ENCODE measurements at places on chromosomes 4 and X.

DNA sequence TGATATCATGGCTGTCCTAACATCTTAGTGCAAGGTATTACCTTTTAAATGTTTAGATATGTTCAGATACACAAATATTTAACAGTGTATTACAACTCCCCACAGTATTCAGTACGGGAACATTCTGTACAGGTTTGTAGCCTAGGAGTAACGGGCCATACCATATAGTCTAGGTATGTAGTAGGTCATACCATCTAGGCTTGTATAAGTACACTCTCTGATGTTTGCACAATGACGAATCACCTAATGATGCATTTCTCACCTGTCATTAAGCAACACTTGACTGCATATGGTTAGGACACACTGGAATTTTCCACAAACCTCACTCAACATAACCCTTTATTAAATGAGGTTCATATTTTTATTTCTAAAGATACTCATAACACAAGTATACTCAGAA, 67.7 kb downstream of the THOC2 start:
- DNase-seq, result no peak

DNA sequence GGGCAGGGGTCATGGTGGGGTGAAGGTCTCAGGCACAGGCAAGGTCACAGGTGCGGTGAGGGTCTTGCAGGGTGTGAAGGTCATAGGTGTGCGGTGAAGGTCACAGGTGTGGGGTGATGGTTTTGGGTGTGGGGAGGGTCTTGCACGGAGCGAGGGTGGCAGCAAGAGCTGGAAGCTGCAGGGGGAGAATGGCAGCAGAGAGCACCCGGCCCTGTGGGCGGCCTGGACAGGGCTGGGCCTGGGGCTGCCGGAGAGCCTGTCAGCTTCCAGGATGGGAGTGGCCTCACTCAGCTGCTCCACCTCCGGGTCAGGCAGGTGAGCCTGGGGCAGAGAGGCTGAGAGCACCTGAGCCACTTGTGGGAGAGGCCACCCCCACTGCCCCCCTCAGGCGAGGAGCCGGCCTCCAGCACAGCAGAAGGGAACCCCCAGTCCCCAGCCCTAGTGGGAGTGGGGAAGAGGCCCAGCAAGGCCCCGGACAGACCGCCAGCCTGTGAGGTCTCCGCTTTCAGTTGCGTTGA, 1.5 kb downstream of the MSANTD1 start:
- DNase-seq, result no peak

DNA sequence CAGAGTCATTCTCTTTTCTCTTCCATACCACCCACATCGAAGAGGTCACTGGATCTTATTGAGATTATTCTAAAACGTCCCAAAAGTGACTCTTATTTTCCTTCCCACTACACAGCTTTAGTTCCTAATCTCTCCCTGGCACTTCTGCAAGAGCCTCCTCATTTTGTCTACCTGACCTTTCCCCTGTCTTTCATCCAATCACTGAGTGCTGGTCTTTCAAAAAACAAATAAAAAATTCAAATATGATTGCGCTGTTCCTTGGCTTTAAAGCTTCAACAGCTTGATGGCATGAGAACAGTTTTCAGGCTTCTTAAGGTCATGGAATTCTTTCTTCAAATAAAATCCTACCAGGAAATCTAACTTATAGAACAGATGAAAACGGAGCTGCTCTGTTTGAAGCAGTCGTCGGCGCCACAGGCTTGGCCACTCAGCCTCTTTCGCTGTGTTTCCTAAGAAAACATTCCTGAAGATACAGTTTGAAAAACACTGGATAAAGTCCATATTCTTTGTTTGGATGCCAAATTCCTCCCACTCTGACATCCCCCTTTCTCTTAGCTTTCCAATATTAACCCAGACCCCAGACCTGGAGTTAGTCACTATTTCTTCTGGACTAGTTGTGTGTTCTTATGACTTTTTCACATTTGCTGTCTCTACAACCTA, 12.5 kb downstream of the SYTL5 start:
- peak; percentile 8 for DNase-seq

DNA sequence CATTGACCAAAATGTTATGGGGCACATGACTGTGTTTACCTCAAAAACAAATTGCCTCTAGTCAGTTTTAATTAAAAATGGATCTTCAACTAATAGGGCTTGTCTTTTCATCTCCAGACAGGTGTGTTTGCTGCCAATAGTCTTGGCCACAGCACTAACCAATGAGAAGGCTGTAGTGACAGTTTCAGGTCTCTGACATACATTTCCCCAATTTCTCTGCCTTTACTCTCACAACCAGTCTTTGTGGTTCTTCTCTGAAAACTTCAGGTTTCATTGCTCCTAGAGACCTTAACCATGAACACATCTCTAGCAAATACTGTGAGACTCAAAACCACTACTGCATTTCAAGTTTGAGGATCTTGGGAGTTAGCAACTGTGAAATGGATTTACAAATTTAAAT, 3.5 kb upstream of the EDNRA start:
- no peak for DNase-seq

GRCh38 chrX:72317139-72317538, 11.4 kb upstream of the CITED1 start:
- DNase-seq, result no peak

DNA sequence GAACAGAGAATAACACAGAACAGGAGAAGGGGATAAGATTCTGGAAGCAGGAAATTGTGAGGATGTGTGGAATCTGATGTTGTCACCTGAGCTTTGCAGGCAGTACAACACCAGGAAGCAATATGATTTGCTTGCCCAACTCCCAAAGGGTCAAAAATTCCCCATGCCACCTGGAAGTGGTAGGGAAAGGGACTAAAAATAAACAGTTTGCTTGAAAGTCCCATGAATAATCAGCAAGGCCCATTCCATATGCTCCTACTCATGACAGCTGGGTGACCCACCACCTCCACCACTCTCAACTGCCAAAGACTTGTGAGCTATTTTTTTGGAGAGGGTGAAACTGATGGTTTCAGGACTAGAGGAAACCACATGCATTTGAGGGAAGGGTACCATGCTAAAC, 168.4 kb downstream of the KCNIP4 start:
- DNase-seq, result no peak

GRCh38 chr4:1243451-1244080, 5.4 kb downstream of the CTBP1 start:
- no peak for DNase-seq

DNA sequence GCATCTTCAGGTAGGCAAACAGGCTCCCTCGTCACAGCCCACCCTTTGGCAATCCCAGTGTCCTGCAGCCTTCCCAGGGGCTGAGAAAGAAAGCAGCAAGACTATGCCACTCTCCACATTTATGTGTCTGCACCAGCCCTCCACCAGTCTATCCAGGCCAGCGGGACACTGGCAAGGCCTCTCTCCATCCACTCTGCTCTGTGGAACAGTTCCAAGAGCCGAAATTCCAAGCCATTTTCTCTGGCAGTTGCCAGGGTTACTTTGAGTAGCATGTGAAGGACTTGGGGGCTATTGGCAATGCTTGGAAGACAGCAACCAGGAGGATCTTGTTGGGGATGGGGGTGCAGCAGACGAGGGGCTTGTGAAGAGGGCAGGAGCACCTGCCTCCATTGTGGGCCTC, 52.1 kb downstream of the TSC22D3 start:
- no peak for DNase-seq

Measured in astrocyte of the cerebellum (primary cell).